ENCODE measurements at places on chromosomes 4 and X.

- DNase-seq, result no peak
Observed at GRCh38 chr4:171203425-171203824, 609.8 kb upstream of the GALNTL6 start.

GRCh38 chr4:176538217-176538925 is 218.6 kb downstream of the SPCS3 start:
- DNase-seq, result no peak

- DNase-seq, result no peak
Observed at GRCh38 chrX:47637546-47638195, 7.9 kb upstream of the CFP start.

DNA sequence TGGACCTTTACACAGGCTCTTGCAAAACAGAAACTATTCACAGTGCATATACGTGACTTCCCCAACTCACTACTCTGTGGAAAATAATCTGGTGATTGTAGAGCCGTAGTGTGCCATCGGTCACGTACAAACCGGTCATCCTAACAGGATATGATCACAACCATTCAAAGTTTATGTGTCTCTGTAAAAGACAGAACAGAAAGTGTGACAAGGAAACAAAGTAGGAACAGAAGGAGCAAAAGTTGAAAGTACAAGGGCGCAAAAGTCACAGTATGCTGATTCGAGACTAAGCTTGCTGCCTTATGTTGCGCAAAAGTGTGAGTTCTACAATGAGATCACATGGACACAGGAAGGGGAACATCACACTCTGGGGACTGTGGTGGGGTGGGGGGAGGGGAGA is 18.6 kb downstream of the MEPE start:
- no peak for DNase-seq

- no peak for DNase-seq
Observed at GRCh38 chr4:89026542-89026941, 30.4 kb downstream of the FAM13A start.

DNA sequence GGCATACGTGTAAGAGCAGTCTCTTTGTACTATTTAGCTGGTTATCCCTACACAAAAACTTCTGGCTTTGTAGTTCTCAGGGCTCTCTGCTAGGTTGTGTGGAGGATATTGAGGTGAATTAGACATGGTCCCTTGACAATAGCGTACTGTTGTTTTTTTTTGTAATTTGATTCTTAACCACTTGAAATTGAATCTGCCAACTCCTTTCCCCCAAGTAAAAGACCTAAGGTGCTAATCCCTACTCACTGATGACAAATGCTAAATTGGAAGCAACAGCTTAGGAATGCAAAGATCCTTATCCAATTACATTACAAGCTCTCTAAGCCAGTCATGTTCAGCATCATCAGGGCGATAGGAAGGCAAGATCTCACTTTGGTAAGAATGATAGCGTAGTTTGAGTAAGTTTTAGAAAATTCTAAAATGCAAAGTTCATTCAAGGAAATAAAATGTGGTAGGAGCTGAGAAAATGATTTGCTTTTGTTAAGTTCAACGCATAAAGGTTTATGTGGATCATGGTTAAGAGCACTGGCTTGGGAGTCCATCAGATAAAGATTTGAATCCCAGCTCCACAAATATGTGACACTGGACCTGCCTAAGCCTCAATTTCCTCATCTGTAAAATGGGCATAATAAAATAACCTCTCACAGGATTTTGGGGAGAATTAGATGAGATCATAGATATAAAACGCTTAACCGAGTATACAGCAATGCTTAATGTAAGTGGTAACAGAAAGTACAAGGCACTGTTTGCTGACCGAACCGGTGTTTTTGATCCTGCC is 39.3 kb downstream of the DOCK11 start:
- no peak for DNase-seq

- no peak for DNase-seq
Observed at GRCh38 chr4:10667701-10668326, 16.8 kb downstream of the CLNK start.

GRCh38 chr4:94359838-94360237 is 17.2 kb upstream of the HPGDS start:
- no peak for DNase-seq

- DNase-seq, result no peak
Observed at GRCh38 chr4:85209161-85209560, 242.7 kb upstream of the WDFY3 start.

- DNase-seq, result no peak
Observed at GRCh38 chr4:8218371-8219031, 19.4 kb downstream of the SH3TC1 start.

- no peak for DNase-seq
Observed at GRCh38 chr4:74037076-74037955, 1.2 kb downstream of the CXCL3 start.

DNA sequence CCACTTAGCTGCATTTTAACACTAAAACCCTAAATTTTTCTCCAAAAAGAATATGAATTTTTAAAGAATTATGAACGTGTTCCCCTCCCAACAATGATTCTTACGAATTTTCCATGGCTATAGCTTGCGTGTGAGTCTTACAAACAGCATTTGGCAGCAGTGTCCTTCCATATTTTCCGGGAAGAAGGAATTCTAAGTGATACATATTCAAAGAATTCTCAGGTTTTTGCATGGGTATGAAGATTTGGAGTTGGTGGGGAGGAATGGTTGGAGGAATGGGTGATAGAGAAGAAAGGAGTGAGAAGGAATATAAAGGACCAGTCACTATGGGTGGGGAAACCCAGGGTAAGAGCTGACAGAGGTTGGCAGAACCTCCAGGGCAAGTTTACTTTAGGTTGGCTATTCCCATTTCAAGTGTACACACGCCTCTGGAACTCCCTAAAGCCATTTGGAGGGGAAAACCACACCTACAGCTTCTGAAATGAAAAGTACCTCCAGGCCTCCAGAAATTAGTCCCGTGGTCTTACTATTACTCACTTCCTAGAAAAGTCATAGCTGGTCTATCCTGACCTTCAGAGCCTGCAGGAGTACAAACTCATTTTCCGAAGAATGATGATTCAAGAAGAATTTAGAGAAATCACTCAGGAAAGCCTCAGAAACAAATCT is 420.8 kb upstream of the DIPK2B start:
- no peak for DNase-seq

DNA sequence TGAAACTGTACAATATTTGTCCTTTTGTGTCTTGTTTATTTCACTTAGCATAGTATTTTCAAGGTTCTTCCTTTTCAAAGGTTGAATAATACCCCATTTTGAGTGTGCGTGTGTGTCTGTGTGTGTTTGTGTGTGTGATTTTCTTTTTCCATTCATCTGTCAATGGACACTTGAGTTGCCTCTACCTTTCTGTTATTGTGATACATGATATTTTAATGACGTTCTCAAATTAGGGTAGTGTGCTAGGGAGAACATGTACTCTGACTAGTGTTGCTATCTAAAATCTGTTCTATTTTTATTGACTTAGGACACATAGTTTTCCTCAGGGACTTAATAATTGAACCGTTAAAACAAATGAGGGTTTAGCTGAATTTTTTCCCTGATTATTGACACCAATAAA is 9.9 kb downstream of the MMRN1 start:
- no peak for DNase-seq

DNA sequence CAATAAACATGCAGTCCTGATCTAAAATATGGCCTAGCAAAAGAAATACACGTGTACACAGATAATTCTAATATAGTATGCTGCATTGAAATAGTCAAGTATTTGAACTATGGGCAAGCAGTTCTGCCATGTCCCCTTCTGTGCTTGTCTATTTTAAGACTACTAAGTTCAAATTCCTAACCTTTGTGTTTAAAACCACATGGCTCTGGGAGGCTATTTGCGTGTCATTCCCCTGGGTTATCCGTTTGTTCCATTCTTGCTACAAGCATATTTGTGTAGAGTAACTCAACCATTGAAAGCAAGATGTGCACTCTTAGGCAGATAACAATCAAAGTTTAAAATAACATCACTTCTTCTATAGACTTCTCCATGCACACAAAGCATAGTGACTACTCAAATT is 25.4 kb upstream of the TBC1D1 start:
- no peak for DNase-seq
